ENCODE measurements at places on chromosomes 4 and X. TPM values are rescaled to one million over a fixed set of nuclear protein-coding genes. Genes with fewer than 3 reads are reported as not detected.

DNA sequence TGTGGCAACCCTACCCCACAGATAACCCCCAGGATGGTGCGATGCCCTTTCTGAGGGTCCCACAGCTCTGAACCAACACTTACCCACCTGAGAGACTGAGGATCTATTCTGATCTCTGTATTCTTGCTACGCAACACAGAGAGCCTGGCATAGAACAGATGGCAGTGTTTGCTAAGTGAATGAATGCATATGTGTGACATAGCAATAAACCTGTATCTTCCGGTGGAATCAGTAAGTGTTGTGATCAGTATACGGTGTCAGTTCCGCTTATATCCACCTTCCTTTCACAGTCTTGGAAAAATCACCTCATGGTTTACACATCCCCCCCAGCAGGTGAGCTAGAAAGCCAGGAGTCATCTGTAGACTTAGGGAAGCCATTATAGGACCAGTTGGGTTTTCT, 5.9 kb upstream of the HSD17B10 start:
- no peak for DNase-seq

DNA sequence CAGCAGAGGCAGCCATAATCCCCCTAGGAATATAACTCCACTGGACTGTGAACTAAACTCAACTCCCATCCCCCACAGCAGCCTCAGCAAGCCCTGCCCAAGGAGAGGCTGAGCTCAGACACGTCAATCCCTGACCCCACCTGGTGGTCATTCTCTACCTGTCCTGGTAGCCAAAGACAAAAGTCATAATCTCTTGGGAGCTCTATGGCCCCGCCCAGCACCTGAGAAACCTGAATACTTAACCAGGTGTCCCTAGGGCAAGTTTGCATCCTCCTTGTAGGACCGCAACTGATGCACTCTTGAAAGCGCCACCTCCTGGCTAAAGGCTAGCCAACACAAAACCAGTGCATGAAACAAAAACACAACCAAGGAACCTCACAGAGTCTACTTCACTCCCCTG, 18.4 kb downstream of the CT47B1 start:
- DNase-seq = no peak

DNA sequence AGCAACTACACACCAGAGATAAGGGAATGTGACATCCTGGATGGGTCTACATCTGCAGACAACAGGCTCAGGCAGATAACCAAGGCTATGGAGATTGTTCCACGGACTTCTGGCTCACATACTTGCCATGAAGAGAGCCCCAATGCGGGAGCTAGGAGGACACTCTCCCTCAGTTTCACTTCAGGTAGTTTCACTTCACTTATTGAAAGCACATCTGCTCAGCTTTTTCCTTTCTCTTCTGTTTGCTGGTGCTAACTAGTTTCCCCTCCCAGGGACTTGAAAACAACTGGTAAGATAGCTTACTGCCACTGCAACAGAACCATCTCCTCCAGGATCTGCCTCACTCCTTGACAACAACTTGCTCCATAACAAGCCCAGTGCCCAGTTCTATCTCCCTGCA, 1.4 kb upstream of the CT47C1 start:
- no peak for DNase-seq

DNA sequence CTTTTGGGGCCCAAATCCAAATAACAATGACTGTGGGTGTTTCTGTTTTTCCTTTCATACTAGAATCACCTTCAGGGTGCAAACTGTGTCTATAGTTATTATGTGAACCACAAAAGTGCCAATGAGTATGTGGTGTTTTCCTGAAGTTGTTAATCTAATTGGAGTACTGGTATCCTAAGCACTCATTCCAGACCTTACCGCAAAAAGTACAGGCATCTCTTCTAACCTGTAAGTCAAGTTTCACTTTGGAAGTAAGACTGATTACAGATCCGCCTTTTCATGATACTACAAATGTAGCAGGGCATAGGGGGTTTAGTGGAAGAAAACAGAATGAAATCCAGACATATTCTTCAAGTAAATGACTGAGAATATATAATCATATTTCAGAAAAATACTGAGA, 16.1 kb downstream of the COQ2 start:
- no peak for DNase-seq

GRCh38 chr4:173139561-173139960, 29.1 kb upstream of the GALNT7 start:
- DNase-seq = no peak

GRCh38 chrX:40003071-40003427, 94.7 kb downstream of the BCOR start:
- no peak for DNase-seq

HSFX1 gene
- polyA plus RNA-seq = 1.4 TPM

USP26 gene
- not detected for polyA plus RNA-seq

NOA1 gene
- 22.7 TPM for polyA plus RNA-seq

DNA sequence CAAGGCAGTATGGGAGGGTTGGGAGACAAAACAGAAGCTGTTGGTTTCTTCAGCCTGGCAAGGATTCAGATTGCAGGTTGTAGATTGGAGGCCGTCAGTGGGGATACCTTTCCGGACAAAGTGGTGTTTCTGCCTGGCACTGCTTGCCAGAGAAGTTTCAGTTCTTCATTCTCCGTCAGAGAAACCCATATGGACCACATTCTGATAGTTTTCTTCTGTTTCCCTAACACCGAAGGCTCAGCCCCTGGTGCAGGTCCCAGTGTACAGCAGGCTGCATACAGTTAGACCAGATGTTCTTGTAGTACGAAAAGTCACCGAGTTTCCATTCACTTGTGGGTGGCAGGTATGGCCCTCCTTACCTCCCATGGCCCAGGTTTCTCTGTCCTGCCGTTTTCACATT, 107.3 kb downstream of the PTTG2 start:
- DNase-seq = no peak

SPANXC gene
- not detected for polyA plus RNA-seq

OCRL gene
- polyA plus RNA-seq = 30.7 TPM

DNA sequence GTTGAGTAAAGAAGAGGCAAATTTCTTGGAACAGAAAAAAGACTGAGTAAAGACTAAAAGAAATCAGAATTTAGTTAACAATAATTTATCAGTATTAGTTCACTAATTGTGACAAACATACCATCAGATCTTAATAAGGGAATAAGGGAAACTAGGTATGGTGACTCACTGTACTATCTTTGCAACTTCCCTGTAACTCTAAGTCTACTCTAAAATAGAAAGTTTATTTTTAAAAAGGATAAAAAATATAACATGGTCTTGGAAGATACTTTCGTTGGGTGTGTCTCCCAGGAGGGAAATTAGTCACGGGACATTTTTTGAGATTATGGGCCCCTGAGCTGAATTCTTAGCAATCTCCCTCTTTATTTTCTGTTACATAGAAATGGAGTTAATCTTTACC, 97.3 kb downstream of the EMCN start:
- no peak for DNase-seq

GRCh38 chr4:126986005-126986404, 646.8 kb upstream of the INTU start:
- no peak for DNase-seq

DNA sequence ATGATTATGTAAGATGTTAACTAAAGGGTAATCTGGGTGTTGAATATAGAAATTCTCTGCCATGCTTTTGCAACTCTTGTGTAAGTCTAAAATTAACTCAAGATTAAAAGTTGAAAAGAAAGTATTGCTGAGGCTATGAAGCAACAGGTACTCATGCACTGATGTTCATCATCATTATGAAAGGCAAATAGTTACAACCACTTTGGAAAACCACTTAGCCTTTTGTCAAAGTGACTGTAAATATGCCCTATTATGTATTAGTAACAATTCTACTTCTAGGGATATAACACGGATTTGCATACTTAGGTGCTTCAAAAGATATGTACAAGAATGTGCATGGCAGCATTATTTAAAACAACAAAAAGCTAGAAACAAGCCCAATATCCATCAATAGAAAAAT, 227.8 kb upstream of the CXXC4 start:
- no peak for DNase-seq
